ENCODE measurements at places on chromosomes 7 and 10. TPM values are rescaled to one million over a fixed set of nuclear protein-coding genes. Genes with fewer than 3 reads are reported as not detected.
A peak's percentile ranks its signal among the peaks of the same experiment; 100 is the strongest.

GRCh38 chr10:63007112-63007511, 126.0 kb upstream of the NRBF2 start:
- no peaks in the 10 kb centered on the region for H3K36me3 ChIP-seq
- no peak overlapping the region for H3K27ac ChIP-seq
- H3K27me3 ChIP-seq: no peaks in the 10 kb centered on the region
- H3K4me1 ChIP-seq: no peaks in the 10 kb centered on the region

GRCh38 chr10:112805701-112806100, 144.3 kb upstream of the TCF7L2 start:
- H3K27ac ChIP-seq: no peak overlapping the region
- DNase-seq: no peak
- H3K36me3 ChIP-seq: no peaks in the 10 kb centered on the region
- H3K4me3 ChIP-seq: no peak overlapping the region
- no peaks in the 10 kb centered on the region for H3K27me3 ChIP-seq

- H3K36me3 ChIP-seq: no peaks in the 10 kb centered on the region
- H3K4me3 ChIP-seq: no peak overlapping the region
- no peaks in the 10 kb centered on the region for H3K27me3 ChIP-seq
- H3K4me1 ChIP-seq: peaks cover 9% of the 10 kb centered on the region
- H3K27ac ChIP-seq: no peak overlapping the region
- no peak for DNase-seq
These were observed 61.9 kb downstream of the PARD3 start for GRCh38 chr10:34753014-34753757.

- H3K4me1 ChIP-seq: no peaks in the 10 kb centered on the region
- H3K27ac ChIP-seq: no peak overlapping the region
- no peaks in the 10 kb centered on the region for H3K36me3 ChIP-seq
- no peaks in the 10 kb centered on the region for H3K27me3 ChIP-seq
These were observed 8.8 kb upstream of the CNPY1 start for GRCh38 chr7:155555116-155555695.

GRCh38 chr7:114533131-114533530, 118.5 kb downstream of the FOXP2 start:
- no peaks in the 10 kb centered on the region for H3K4me1 ChIP-seq
- no peaks in the 10 kb centered on the region for H3K36me3 ChIP-seq
- DNase-seq: no peak
- H3K27ac ChIP-seq: no peak overlapping the region
- H3K27me3 ChIP-seq: no peaks in the 10 kb centered on the region

DNA sequence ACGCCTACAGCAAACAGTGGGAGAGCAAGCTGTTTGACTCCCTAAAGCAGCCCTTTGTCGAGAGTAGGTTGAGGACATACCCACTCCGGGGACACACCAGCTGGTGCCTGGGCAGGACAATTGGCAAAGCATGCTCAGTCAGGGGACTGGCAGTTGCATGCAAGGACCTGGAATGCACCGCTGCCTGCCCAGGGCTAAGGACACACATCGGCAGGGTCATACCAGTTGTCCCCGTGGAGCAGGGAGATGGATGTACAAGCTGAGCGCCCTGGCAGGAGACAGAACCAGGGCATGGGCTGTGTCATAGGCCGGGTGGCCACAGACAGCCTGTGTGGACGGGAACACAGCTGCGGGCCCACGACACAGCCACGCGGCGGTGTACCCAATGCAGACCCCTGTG, 18.3 kb upstream of the ELN start:
- no peaks in the 10 kb centered on the region for H3K27me3 ChIP-seq
- no peak overlapping the region for H3K27ac ChIP-seq
- no peaks in the 10 kb centered on the region for H3K36me3 ChIP-seq
- peaks cover 5% of the 10 kb centered on the region for H3K4me1 ChIP-seq

GRCh38 chr10:71264345-71265200, 52.2 kb downstream of the UNC5B start:
- H3K27ac ChIP-seq: no peak overlapping the region
- H3K4me3 ChIP-seq: no peak overlapping the region
- H3K27me3 ChIP-seq: peaks cover 5% of the 10 kb centered on the region
- peaks cover 37% of the 10 kb centered on the region for H3K4me1 ChIP-seq
- no peak for DNase-seq

DNA sequence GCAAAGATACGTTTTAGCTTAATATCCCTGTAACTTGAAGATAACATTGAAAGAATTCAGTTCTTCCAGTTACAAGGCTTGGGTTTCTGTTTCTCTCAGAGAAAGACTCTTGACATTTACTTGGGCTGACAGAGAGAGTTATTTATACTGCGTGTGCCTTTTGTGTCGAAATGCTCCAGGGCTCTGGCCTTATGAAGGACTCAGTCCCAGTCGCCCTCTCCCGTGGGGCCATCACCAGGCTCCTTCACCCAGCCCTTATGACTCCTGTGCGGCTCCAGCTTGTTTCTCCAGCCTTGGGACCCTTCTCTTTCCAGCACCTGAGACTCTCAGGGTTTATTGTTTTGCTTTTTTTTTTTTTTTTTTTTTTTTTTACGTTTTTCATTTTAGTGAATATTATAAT, 242.3 kb upstream of the DKK1 start:
- H3K27ac ChIP-seq: no peak overlapping the region
- DNase-seq: no peak
- H3K27me3 ChIP-seq: no peaks in the 10 kb centered on the region
- no peaks in the 10 kb centered on the region for H3K4me1 ChIP-seq

DNA sequence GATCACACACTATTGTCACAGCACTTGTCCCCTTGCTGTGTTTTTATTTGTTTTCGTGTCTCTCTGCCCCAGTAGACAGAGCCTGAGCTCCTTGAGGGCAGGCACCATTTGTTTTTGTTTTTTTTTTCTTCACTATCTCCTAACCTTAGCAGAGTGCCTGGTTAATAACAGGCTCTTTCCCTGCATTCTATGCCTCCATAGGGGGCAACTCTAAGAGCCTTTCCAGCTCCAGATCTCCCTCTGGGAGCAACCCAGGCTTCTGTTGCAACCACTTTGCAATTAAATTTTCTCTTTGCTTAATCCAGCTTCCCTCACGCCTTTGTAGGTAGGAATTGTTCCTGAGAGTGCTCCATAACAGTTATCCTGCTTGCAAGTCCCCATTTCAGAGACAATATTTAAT, 148.4 kb downstream of the PLXDC2 start:
- H3K4me3 ChIP-seq: no peak overlapping the region
- H3K27me3 ChIP-seq: no peaks in the 10 kb centered on the region
- no peaks in the 10 kb centered on the region for H3K4me1 ChIP-seq

DNA sequence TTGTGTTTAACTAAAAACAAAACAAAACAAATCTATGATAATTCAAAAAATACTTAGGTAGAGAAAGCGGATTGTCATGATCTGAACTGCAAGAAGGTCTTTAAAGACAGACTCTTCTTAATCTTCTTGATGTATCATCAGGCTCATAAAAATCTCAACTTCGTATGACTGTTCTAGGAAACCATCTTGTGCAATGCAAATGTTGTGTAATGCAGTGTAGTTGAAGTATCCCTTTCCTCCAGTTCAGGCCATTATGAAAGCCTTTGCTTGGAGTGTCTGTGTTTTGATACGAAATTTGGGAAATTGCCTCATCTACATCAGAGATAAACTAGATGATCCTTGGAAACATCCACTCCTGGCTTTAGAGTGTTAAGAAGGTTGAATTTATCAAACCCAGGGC, 30.9 kb downstream of the CDK1 start:
- no peaks in the 10 kb centered on the region for H3K27me3 ChIP-seq
- DNase-seq: no peak
- H3K4me1 ChIP-seq: no peaks in the 10 kb centered on the region
- H3K27ac ChIP-seq: no peak overlapping the region
- no peaks in the 10 kb centered on the region for H3K36me3 ChIP-seq
- H3K4me3 ChIP-seq: no peak overlapping the region

DNA sequence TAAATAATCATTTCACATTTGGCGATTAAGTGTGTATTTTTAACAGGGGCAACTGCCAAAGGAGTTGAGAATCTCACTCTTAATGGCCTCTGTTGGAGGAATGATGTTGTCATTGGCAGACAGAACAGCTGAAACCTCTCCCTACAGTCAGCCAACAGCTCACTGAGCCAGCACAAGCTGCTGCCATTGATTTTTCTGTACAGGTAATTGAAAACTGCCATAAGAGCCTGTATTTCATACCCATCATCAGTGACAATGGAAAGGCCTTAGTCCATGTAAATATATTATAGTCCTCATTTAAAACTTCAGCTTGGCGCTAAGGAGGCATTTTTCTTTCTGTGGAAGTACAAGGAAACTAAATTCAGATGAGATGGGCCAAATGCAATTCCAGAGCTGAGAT, 28.1 kb upstream of the PTN start:
- H3K4me3 ChIP-seq: no peak overlapping the region
- no peak overlapping the region for H3K27ac ChIP-seq
- H3K36me3 ChIP-seq: no peaks in the 10 kb centered on the region

DNA sequence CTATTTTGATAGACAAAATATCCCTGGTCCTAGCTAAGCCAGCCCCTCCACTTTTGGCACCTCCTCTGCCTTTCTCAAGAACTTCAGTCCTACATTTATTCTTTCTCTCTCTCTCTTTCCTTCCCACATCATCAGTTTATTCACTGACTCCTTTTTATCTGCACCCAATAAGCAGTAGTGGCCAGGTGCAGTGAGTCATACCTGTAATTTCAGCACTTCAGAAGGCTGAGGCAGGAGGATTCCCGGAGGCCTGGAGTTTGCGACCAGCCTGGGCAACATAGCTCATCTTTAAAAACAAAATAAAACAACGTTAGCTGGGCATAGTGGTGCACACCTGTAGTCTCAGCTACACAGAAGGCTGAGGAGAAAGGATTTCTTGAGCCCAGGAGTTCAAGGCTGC, 19.4 kb upstream of the NRP1 start:
- H3K4me1 ChIP-seq: no peaks in the 10 kb centered on the region
- no peak overlapping the region for H3K27ac ChIP-seq
- H3K36me3 ChIP-seq: no peaks in the 10 kb centered on the region
- H3K27me3 ChIP-seq: no peaks in the 10 kb centered on the region

DNA sequence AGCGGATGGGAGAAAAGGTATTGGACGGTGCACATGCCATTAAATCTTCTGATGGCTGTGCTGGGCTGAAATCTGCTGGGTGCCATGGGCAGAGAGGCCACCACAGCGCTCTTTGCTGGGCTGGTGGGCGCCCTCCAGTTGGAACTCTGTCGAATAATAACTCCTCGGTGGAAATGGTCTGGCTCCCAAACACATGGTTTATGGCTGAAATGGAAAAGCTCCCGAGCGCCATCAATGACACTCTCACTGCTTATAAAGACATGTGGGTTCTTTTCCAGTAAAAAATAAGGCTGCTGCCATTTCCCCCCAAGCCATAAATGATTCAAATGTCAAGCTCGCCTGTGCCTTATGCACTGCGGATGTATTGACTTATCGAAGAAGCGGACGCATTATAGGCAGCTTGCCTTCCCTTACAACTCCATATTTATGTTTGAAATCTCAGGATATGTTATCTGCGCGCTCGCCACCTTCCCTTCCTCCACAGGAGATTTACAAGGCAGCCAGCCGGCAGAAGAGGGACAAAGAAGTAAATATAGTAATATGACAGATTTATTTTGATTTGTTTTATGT, 239.0 kb upstream of the MKI67 start:
- H3K36me3 ChIP-seq: no peaks in the 10 kb centered on the region
- no peak overlapping the region for H3K27ac ChIP-seq
- DNase-seq: no peak
- H3K27me3 ChIP-seq: no peaks in the 10 kb centered on the region

GRCh38 chr10:29252811-29253689, 35.8 kb upstream of the LYZL1 start:
- no peak overlapping the region for H3K27ac ChIP-seq
- DNase-seq: no peak
- H3K27me3 ChIP-seq: no peaks in the 10 kb centered on the region
- no peaks in the 10 kb centered on the region for H3K4me1 ChIP-seq
- no peak overlapping the region for H3K4me3 ChIP-seq
- H3K36me3 ChIP-seq: no peaks in the 10 kb centered on the region

DNA sequence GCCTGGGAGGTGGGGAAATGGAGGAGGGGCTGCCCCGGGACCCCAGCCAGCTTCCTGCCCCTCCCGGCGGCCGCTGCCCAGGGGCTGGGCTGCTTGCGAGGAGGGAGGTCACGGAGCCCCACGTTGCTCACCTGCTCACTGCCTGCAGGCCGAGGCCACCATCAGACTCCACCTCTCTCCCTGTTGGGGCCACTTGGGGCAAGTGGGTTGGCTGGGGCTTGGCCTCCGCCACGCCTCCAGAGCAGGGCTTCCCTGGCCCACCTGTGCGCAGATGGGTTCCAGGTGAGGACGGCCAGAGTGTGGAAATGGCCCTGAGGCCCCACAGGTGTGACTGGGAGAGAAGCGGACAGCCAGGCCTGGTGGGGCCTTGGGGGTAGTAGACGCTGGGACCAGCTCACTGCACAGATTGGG, 82.8 kb upstream of the DIP2C start:
- H3K27ac ChIP-seq: no peak overlapping the region
- no peak overlapping the region for H3K4me3 ChIP-seq
- H3K27me3 ChIP-seq: no peaks in the 10 kb centered on the region
- H3K4me1 ChIP-seq: no peaks in the 10 kb centered on the region
- H3K36me3 ChIP-seq: no peaks in the 10 kb centered on the region

GRCh38 chr10:124340033-124340760, 78.5 kb downstream of the OAT start:
- peak; percentile 74 for DNase-seq
- H3K27me3 ChIP-seq: no peaks in the 10 kb centered on the region
- H3K27ac ChIP-seq: no peak overlapping the region
- no peaks in the 10 kb centered on the region for H3K36me3 ChIP-seq
- no peak overlapping the region for H3K4me3 ChIP-seq

DNA sequence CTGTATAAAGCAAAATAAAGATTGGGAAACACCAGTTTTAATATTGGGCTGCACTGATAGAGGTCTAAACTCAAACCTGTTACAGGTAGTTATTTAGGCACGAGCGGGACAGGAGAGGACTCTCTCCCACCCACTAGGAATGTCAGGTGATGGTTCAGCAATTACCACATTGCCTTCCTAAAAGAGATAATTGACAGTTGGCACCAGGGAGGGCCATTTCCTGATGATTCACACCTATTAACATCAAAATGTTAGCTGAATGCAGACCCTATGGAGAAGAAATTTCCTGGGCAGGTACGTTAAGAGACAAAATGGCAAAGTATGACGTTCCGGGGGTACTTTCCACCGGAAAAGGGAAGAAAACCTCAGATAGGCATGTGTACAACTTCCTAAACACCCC, 272.6 kb downstream of the SDHAF3 start:
- H3K27ac ChIP-seq: no peak overlapping the region
- H3K4me3 ChIP-seq: no peak overlapping the region
- H3K4me1 ChIP-seq: no peaks in the 10 kb centered on the region
- H3K27me3 ChIP-seq: no peaks in the 10 kb centered on the region
- H3K36me3 ChIP-seq: no peaks in the 10 kb centered on the region

- no peak overlapping the region for H3K27ac ChIP-seq
- H3K36me3 ChIP-seq: no peaks in the 10 kb centered on the region
- no peak for DNase-seq
- H3K4me3 ChIP-seq: no peak overlapping the region
- H3K4me1 ChIP-seq: no peaks in the 10 kb centered on the region
These were observed 344.1 kb downstream of the PHF14 start for GRCh38 chr7:11317766-11318165.

Gene HKDC1
- total RNA-seq: not detected

Gene MOGAT3
- total RNA-seq: not detected

Gene ITGB8
- 0.65 TPM for total RNA-seq

Gene CDC14C
- not detected for total RNA-seq

Gene NME8
- total RNA-seq: 1.0 TPM

Gene PCBD1
- 36.1 TPM for total RNA-seq

Measured in spleen (tissue), 13 donors.